Left ventricle myocardium superior (tissue), 1 donor: ENCODE measurements at places on chromosomes 5 and 9.

DNA sequence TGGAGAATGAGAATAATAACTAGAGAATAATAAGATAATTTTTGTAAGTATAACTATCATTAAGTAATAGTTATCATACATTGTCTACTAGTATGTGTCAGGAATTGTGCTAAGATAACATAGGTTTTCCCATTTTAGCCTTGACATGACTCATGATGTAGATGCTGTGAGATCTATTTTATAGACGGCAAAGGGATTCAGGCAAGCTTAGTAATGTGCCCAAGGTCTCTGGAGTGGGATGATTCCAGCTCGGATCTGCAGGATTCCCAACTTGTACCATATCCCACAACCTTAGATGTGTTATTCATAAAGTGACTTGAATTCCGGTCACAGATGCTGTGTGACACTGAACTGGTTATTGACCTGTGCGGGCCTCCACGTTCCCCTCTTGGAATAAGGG, 51.5 kb downstream of the IL31RA start:
- DNase-seq, result no peak

DNA sequence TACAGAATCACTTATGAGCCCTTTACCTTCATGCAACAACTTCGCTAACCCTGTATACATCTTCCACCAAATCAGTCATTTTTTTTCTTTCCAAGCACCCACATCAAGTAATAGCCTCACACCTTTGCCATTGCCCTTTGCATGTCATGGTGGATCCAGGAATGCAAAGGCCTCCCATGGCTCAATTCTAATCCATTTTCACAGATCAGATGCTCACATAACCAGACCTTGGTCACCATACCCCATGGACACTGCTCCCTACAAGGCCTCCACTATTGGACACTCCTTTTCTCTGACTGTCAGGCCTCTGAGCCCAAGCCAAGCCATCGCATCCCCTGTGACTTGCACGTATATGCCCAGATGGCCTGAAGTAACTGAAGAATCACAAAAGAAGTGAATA, 179.5 kb downstream of the RASEF start:
- DNase-seq, result no peak

DNA sequence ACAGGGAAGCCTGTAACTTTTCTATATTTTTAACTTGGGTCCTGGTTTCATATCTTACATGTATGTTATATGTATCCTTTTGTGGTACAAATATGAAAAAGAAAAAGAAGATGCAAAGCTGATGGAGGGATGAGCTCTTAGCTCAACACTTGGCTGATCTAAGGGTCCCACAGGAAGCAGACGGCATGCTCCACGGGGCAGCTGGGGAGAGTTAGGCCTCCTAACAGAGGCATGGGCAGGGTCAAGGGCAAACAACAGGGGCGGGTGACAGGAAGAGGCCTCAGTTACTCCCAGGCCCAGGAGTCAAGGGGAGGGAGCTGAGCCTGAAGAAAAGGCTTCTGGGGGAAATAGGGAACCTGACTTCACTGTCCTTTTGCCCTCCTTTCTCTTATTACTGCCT, 287.2 kb downstream of the ZSWIM6 start:
- DNase-seq, result no peak

DNA sequence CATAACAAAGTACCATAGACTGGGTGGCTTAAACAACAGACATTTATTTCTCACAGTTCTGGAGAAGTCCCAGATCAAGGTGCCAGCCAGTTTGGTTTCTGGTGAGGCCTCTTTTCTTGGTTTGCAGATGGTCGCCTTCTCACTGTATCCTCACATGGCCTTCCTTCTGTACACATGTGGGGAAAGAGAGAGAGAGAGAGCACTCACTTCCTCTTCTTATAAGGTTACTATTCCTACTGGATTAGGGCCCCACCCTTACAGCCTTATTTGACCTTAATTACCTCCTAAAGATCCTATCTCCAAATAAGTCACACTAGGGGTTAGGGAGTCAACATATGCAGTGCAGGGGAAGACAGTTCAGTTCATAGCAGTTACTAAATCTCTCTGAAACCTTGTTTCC, 205.6 kb upstream of the GDNF start:
- no peak for DNase-seq

GRCh38 chr5:73977146-73977545, 351.1 kb downstream of the ARHGEF28 start:
- DNase-seq, result no peak

DNA sequence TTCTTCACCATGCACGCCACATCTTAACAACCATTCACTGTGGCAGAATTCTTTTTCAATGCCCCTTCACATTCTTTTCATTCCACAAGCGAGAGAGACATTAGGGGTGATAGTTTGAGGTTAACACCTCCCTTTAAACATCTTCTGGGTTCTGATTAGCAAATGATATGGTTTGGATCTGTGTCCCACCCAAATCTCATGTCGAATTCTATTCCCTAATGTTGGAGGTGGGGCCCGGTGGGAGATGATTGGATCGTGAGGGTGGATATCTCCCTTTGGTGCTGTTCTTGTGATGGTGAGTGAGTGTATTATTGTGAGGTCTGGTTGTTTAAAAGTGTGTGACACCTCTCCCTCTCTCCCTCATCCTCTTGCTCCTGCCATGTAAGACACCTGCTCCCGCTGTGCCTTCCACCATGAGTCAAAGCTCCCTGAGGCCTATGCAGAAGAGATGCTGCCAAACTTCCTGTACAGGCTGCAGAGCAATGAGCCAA, 46.1 kb upstream of the RAI14 start:
- no peak for DNase-seq

DNA sequence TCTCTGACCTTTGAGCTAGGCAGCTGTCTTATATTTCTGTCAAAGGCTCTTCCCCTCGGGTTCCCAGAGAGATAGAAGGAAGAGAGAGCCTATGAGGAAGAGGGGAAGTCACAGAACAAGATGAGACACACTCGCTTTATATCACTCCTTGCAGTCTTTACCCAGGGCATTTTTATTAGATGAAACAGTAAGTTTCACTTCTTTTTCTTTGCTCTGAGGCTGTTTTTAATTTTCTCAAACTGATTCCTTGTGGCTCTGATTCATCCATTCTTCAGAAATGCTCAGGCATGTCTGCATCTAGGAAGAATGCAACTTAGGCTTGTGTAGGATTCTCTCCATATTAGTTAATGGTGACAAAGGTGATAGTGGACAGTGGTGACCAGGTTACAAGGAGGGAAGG, 132.9 kb upstream of the CHD1 start:
- DNase-seq, result no peak

GRCh38 chr9:567747-568305, 273.7 kb upstream of the DMRT1 start:
- no peak for DNase-seq

DNA sequence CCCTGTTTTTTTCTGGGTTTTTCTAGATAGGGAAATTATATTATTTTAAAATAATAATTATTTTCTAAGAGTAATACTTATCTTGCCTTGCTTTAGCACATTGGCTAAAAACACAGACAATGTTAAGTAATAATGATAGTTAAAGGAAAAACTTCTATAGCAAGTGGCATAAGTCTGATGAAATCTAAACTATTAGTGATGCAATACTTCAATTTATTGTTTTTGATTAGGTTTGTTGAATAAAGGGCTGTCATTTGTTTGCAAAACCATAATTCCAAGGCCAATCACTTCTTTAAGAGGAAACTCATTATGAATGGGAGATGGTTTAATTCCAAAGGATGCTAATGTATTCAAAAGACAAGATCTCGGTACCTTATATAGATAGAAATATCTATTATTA, 293.8 kb upstream of the FBXL7 start:
- DNase-seq, result no peak

DNA sequence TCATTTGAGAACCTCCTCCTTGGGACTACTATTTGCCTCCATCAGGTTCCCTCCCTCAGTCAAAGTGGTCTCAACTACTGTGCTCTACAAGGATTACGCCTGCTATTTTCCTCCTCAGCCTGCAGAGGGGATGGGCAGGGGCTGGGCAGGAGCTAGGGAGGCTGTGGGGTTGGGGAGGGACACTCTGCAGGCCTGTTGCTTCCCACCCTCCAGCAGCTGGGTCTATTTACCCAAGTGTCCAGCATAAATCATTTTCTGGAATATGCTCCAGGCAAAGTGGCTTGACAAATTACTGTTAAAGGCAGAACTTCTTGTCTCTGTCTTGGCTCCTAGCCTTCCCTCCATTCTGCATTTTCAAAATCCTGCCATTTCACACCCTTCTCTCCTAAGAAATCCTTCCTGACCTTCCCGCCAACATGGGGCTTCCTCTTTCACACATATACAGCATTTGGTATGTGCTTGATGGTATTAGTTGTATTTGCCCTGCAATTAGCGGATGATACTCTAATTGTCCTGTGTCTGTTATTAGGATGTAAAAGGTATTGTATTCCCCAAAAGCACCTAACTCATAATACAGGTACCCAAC, 106.7 kb downstream of the EFNA5 start:
- DNase-seq, result no peak

DNA sequence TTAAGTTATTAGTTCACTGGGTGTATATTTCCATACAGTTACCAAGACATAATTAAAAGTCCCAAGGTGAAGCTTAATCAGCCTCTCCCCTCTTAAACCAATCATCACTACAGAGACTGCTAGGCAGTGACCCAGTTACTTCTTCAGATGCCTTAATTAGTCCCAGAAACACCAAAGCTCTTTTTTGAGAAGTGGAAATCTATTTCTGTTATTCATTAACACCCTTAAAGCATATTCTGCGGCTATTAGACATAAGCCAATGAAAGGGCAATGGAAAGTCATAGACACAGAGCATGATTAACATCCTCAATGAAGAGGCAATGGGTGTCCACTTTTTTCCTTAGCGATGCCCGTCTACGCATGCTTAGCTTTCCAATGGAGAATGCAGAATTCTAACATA, 48.3 kb upstream of the DNAH5 start:
- no peak for DNase-seq

GRCh38 chr5:14148483-14148882, 5.3 kb downstream of the TRIO start:
- no peak for DNase-seq

GRCh38 chr9:110571801-110572483, 7.6 kb downstream of the SVEP1 start:
- DNase-seq, result no peak

GRCh38 chr9:99852617-99853016, 30.9 kb downstream of the NR4A3 start:
- DNase-seq, result no peak

- DNase-seq, result no peak
These were observed 90.9 kb downstream of the ITGA1 start for GRCh38 chr5:52878656-52879055.

- peak; percentile 66 for DNase-seq
These were observed 1.2 kb upstream of the MEGF9 start for GRCh38 chr9:120715389-120715924.

DNA sequence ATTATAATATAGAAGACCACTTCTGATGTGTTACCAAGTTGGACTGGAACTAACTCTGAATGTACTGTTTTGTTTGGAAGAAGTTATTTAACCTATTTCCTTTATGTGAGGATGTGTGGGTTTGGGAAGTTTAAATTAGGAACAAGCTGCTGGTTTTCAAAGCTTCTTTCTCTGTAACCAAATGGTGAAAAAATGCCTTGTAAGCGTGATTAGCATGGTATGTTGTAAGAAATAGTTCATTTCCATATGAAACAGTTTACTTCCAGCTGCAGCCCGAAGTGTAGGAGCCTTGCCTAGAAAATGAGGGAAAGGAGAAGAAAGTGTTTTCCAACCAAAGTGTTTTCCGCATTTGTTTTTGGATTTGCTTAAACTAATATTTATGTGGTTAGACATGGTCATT, 36.0 kb downstream of the TTC1 start:
- no peak for DNase-seq

DNA sequence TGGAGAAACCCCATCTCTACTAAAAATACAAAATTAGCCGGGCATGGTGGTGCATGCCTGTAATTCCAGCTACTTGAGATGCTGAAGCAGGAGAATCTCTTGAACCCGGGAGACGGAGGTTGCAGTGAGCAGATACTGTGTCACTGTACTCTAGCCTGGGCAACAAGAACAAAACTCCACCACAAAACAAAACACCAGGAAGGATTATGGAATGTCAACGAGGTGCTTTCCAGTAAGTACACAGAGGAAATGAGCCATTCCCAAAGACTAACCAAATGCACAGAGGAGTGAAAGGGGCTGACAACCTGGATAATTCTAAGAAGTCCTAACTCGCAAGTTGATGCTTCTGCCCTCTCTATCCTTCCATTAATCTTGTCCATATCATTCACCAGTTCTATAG, 126.1 kb upstream of the RETREG1 start:
- DNase-seq, result no peak

- DNase-seq, result no peak
These were observed 56.9 kb downstream of the ASS1 start for GRCh38 chr9:130501639-130502038.

GRCh38 chr9:71638627-71639026, 129.7 kb downstream of the CEMIP2 start:
- no peak for DNase-seq

GRCh38 chr9:31608416-31608815, 776.0 kb upstream of the ACO1 start:
- no peak for DNase-seq

DNA sequence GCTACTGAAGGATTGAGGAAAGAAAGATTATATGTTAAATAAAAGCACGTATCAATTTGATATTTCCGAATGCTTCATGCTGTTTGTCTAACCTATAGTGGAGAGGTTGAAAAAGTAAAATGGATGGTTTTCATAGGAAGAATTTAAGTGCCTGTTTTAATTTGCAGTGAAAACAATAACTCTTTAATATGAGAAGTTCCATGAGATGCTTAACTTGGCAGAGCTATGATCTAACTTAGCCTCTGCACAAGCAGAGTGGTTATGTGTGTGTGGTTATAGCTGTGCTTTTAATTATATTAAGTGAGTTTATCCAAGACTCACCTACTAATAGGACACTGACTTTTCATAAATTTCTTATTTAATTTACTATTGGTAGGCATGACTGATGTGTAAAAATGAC, 57.4 kb downstream of the AOPEP start:
- no peak for DNase-seq

- DNase-seq, result no peak
These were observed 118.2 kb upstream of the HMHB1 start for GRCh38 chr5:143693651-143694252.

DNA sequence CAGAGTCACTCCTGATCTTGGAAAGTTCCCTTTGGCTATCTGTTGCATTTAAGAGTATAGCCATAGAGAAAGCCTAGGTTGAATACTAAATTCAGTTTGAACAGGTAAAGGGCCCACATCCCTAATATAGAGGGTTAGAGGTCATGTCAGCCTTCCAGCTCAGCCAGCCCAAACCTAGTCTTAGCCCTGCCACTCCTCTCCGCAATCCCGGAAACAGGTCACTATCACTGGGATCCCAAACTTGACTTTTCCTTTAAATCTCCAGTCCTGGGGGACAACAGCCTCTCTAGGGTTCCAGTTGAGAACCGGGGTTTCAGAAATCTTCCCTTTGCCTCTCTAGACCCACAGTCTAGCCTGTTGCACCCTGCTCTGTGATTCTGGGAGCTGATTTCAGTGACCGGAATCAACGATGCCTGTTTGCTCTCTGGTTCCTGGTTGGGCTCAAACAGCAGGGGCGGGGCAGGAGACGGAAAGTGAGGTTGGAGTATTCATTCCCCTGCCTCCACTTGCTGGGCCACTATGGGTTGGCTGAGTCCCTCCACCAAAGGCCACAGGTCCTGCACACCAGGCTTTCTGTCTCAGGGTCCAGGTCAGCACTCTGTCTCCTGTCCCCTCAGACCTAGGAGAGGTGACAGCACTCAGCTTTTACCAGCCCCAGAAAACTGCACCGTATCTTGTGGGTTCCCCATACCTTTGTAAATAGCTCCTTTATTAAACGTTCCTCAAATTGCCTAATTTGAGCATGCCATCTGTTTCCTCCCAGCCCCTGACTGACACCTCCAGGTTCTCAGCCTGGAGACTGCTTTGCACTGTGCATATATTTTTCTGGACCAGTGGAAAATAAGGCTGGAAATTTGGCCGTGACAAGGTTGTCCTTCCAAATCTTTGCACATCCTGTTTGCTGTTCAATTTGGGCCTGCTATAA, 23.8 kb upstream of the CPEB4 start:
- DNase-seq, result peak; percentile 35
